ENCODE measurements at places on chromosomes 16 and 17. TPM values are rescaled to one million over a fixed set of nuclear protein-coding genes. Genes with fewer than 3 reads are reported as not detected.

EIF4A3 gene
- total RNA-seq = 67.1 TPM

- peak; percentile 82 for DNase-seq
Observed at GRCh38 chr16:10688291-10688690, 6.4 kb downstream of the TEKT5 start.

DNA sequence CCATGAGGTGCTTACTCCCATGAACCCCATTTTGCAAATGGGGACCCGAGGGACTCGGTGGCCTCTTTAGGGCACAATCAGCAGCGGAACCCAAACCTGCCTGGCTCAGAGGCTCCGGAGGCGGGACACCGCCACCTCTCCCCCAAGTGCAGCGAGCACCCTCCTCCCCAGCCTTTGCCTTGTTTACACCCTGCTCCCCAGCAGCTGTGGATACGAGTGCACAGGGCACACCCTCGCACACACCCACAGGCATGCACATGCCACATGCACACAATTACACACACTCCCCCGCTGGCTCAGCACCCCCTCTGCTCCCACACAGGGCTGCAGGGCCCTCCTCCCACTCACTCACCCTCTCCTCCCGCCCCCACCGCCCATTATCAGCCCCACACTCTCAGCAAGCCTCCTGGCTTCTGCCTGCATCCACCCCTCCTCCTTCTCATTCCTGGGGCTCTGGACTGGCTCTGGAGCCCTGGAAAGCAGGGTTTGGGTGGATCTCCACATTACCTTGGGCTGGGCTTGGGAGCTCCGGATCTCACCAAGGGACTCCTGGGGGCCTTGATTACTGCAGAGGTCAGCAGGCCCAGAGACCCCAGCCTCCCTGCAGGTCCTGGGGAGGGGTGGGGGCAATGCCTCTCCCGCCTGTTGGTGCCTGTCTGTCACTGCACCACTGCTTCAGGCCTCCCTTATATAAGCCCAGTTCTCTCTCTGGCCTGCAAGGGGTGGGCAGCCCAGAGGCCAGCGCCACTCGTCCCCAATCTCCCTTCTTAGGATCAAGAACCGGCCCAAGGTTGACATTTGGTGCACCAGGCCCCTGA is 6.4 kb downstream of the PDK2 start:
- peak; percentile 53 for DNase-seq

DNA sequence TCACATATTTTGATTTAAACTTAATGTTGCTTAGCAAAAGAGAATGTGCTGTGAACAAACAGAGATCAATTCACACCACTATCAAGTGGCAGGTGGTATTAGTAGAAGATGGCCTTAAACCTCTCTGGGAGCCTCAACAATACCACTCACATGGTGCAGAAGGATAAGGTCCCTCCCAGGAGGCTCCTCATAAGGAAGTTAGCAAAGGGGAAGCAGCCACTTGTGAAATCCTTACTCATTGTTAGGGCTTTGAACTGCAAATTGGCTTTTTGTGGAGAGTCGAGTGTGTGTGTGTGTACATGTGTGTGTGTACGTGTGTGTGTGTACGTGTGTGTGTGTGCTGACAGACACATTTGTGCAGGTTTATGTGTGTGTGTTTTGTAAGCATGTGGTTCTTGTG is 48.9 kb upstream of the ASIC2 start:
- no peak for DNase-seq

FBXL19 gene
- 10.6 TPM for total RNA-seq

- no peak for DNase-seq
Observed at GRCh38 chr16:67091906-67092566, 17.7 kb upstream of the PHAF1 start.

- DNase-seq = no peak
Observed at GRCh38 chr16:47323241-47323640, 137.6 kb downstream of the ITFG1 start.

DNA sequence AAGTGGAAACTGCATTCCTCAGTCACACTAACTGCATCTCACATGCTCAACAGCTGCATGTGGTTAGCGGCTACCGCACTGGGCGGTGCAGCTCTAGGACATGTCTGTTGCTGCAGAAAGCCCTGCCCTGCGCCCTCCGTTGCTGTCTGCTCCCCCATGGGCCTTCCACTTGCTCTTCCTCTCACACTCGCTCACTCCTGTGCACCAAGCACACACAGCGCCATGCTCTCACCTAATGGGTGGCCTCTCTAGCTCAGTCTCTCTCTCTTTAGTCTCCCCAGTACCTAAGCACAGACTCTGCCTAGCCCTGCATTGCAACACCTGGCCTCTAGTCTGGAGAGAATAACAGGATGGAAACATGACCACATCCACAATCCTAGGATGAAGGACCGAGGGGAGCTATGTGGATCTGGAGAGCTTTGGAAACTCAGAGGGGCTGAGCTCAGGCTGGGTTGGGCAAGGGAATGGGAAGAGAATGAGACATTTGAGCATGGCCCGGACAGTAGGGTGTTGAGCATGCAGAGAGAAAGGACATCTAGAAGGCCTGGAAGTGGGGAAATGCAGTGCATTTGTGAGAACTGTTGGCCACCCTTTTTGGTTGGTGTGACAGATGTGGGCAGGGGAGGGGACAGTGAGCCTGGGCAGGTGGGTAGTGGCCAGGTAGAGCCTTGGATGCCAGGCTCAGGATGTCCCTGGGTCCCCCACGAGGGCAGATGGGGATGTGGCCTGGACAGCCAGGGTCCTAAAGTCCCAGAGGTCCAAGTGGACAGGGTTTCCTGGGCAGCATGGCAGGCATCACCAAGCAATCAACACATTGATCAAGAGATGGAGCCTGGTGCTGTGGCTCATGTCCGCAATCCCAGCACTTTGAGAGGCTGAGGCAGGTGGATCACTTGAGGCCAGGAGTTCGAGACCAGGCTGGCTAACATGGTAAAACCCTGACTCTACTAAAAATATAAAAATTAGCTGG is 16.1 kb downstream of the SGCA start:
- no peak for DNase-seq

UBE2O gene
- total RNA-seq = 24.6 TPM

GRCh38 chr17:64115822-64116534 is 14.0 kb downstream of the ERN1 start:
- no peak for DNase-seq

TMEM106A gene
- total RNA-seq = 4.3 TPM

- DNase-seq = no peak
Observed at GRCh38 chr17:38431346-38432145, 3.3 kb downstream of the ARHGAP23 start.

SLFN12L gene
- total RNA-seq = 2.1 TPM

GRCh38 chr16:83882163-83882885 is 16.6 kb upstream of the MLYCD start:
- DNase-seq = no peak

TBC1D3 gene
- total RNA-seq = not detected

Measured in lung (tissue), 17 donors.